Stimulated activated CD8-positive, alpha-beta memory T cell treated with anti-CD3 and anti-CD28 coated beads, Interleukin-7, amount 100 ng/mL, for 1 hour (primary cell): ENCODE measurements at places on chromosomes 6 and 20.

DNA sequence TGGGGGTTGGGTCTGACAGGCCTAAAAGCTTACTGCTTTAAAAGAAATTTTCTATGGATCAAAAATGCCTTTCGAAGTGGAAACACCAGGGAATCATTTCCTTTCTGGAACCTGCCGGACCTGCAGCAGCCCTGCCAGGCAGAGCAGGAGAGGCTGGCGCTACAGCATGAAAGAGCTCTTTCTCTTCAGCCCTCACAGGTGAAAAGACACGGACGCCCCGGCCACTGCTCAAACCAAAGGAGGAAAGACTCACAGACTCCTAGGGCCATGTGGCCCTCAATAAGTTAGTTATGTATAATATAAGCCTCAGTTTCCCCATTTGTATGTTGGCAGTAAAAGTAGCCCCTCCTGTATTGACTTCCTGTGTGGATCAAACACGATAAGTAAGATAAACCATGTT, 8.3 kb downstream of the SCML4 start:
- DNase-seq, result no peak

GRCh38 chr6:62146954-62147853, 138.8 kb downstream of the KHDRBS2 start:
- DNase-seq, result no peak

DNA sequence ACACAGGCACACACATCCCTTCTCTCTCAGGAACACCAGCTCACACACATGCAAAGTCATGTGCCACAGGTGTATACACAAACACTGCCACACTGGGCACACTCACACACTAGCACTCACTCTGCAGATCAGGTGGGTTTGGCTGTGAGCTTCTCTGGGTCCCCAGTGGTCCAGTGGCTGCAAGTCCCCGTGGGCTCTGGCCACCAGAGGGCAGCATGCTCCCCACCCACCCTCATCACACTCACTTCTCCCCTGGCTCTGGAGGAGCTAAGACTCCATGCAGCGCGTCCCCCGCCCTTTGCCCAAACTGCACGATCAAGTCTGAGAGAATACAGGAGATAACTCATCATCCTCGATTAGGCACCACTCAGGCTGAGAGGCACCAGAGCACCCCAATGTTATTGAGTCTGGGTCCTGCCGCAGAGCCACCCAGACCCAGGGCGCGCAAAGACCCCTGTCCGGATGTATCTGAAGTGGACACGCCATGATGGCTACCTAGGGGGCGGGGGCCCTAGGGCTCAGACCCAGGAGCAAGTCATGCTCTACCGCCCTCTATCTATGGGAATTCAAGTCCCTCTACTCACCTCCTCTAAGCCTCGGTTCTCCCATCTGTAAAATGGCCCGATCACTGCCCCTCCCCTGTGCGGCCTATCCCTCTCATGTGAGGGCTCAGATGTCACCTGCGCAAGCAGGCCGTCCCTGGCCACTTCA, 90.5 kb downstream of the GRM4 start:
- DNase-seq, result peak; percentile 36

DNA sequence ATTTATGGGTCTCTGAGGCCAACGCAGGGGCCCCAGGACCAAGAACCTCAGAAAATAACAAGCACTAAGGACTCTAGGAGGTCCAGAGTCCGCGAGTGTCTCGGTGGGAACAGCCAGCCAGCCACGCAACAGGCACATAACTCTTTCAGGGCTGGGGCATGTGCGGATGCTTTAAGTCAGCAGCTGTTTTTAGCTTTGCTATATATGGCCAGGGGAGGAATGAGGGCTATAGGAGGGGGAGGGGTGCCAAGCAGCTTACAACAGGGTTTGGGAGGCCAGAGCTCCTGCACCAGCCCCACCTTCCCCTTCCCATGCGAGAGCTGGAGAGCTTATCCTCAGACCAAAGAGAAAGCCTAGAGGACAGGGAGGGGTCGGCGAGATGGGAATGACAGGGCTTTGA, 6.2 kb downstream of the JPH2 start:
- no peak for DNase-seq

DNA sequence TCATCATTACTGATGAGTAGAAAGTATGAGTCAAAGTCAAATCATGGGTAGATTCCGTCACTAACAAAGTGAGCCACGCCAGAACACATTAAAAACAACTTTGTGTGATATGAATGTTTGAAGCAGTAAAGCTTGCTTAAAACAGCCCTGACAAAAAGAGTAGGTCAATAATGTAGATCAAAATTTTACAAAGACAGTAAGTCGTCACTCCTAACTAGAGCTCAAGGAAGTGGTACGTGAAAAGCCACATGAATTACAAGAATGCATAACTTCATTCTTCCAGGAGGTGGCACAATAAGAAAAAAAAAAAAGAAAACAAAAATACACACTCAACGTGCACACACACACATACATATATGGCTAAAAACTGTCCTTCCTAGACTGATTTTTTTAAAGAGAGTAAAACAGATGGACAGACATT, 69.9 kb downstream of the HACE1 start:
- DNase-seq, result no peak

DNA sequence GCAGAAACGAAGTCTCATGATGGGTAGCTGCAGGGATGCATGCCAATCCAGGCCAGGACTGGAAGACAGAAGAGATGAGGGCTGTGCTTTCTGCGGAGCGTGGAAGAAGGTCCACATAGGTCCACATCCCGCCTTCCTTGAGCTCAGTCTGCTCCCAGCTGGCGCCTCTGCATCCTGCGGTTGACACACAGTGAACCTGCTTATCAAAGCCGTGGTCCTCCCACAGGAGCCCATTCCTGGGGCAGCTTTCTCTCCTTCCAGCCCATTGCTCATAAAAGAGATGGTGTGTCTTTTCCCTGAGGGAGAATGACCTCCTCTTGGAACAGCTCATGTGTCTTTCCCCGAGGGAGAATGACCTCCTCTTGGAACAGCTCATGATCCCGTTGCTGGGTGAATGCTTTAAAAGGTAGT, 225.4 kb downstream of the CDH4 start:
- DNase-seq, result no peak

DNA sequence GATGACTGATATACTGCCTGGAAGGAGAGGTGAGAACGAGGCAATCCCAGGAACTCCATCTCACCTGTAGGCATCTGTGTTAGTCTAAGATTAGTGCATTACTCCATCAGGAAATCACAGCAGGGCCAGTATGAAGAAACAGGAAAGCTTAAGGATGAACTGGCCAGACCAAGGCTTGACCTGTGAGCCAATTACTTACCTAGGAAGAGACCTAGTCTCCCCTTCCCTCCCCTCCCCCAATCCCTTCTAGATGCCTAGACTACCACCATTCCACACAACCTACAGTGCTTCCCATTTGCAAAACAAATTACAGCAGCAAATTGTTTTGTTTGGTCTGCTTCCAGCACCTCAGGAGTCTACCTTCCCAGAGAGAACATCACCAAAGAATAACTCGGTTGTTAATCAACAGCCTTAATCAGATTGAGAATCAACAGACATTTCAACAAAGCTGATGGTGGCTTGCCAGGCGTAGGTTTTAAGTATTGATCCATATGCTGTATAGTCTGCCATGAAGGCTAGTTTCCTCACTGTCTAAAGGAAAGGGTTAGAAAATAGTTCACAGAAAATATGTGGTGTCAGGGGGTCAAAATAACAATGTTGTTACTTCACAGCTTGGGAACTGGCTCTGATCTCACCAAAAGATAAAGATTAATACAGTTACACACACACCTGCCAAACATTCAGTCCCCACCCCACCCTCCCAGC, 10.1 kb downstream of the PKHD1 start:
- DNase-seq, result no peak

DNA sequence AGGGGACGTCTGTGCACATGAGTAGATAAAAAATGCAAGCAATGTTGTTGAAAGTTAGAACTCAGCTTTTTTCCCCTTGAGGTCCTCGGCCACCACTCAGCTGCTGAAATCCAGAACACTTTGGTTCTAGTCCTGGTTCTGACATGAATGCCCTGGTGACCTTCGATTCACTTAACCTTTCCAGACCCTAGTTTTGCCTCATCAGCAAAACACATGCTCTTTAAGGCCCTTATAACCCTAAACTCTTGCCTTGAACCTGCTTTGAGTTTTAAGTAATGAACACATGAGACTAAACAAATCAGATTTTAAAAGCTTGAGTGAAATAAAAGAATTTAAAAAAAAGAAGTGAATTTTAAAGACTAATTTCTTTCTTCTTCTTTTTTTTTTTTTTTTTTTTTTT, 33.4 kb downstream of the BMP6 start:
- no peak for DNase-seq

DNA sequence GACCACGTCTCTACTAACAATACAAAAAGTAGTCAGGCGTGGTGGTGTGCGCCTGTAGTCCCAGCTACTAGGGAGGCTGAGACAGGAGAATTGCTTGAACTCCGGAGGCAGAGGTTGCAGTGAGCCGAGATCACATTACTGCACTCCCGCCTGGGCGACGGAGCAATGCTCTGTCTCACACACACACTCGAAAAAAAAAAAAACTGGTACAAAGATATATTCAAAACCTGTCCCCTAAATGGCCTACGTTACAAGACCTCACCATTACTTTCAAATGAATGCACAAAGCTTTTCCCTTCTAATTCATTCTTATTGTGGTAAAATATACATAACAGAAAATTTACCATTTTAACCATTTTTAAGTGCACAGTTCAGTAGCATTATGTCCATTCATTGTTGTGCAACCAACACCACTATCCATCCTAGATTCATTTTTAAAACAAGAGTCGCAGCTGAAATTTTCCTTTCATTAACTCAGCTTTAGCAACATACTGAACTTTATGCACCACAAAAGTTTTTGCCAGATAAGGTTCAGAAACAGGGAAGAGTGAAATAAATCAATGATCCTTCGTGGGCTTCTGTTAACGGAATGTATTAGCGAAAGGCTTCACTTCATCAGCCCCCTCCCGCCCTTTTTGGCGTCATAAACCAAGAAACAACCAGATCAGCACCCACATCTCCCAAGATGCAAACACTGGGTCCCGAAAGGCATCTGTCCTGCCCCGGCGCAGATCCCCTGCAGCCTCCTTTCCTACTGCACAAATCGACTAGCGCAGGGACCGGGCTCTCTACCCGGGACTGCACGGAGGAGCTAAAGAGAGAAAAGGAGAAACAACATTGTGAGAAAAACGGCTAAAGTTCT, 825 bp upstream of the FAM135A start:
- DNase-seq, result no peak

GRCh38 chr6:76982476-76983199, 480.7 kb downstream of the HTR1B start:
- no peak for DNase-seq

DNA sequence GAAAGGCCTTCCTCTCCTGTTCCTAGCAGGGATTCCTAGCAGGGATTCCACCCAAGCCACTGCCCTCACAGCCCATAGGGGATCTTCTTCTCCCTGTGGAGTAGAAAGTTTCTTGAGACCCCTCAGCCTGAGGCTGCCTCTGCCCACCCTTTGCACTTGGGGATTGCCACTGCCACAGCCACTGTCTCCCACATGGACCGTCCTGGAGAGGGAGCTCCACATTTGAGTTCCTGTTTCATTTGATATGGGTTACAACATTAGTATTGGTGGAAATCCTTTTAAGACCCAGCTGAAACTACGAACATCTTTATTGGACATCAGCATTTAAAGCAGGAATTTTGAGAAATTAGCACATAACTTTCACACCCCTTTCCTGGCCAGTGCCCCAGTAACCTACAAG, 25.6 kb downstream of the HLA-G start:
- no peak for DNase-seq

GRCh38 chr6:101085327-101085726, 204.2 kb upstream of the ASCC3 start:
- DNase-seq, result no peak

DNA sequence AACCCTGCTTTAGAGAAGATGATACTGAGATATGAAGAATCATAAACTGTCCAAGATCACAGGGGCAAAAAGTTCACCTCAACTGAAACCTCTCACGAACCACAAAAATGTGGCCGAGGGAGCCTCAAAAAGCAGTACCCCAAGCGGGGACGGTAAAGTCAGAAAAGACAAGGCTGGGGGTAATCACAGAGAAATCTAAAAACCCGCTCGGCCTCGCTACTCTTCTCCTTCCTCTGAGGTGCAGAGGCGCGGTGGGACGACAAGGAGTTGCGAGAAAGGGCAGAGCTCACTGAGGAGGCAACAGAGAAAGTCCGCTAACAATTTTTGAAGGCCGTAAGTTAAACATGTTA, 356 bp upstream of the IRAK1BP1 start:
- no peak for DNase-seq

- no peak for DNase-seq
Measured at GRCh38 chr6:151490996-151491395, 2.8 kb upstream of the CCDC170 start.

GRCh38 chr6:146857980-146858347, 259.2 kb downstream of the ADGB start:
- no peak for DNase-seq

GRCh38 chr6:21626756-21627155, 33.2 kb downstream of the SOX4 start:
- DNase-seq, result no peak

DNA sequence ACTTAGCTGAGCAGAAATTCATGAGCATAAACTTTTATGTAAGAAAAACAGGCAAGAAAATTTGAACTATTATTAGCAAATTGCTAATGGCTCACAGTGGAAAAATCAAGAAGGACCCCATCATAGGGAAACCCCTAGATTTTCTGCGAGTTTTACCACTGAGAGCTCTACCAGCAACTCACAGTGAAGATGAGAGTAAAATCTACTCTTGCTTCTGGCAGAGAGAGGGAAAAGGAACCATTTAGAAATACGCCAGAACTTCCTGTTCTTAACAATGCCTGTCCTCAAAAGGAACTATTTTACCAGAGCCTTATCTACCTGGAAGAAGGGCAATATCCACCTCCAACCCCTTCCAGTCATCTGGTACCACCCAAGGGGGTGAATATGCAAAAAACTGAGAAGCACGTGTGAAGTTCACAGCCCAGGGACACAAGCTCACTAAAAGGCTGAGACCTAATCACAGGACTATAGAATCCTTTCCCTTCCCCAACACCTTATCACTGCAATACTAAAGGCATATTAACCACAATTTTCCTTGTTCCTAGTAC, 34.4 kb upstream of the ASF1A start:
- no peak for DNase-seq

DNA sequence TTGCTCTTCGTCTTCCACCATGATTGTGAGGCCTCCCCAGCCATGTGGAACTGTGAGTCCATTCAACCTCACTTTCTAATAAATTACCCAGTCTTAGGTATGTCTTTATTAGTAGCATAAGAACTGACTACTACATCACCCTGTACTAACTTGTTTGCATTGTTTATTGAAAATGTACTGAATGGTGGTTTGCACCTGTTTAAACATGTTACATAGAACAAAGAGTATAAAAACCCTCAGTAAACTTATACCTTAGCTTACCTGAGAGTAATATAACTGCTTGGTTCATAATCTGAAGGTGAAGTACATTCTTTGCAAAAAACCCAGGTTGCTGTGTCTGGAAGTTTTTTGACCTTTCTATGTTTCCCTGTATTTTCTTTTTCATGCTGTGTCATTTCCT, 777.8 kb downstream of the TBC1D32 start:
- no peak for DNase-seq

DNA sequence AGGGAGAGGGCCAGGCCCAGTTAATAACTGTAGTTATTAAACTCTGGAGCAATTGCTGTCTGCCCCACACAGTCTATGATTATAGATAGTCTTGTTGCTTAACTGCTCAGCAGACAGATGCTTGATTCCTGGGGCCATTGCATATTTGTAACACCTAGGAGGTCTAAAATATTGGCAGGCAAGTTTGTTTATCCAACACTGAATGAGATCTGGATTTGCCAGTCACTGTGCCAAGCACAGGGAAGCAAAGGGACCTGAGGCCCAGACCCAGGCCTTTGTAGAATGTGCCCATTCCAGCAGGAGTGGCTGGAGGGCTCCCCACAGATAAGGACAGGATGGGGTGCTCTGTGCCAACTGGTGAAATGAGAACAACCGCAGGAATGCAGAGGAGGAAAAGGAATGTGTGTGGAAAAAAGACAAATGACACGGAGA, 17.6 kb upstream of the ENTPD6 start:
- no peak for DNase-seq
